ENCODE measurements at places on chromosomes 6 and 20.

- DNase-seq: no peak
These were observed 54.8 kb downstream of the NFATC2 start for GRCh38 chr20:51487565-51488268.

DNA sequence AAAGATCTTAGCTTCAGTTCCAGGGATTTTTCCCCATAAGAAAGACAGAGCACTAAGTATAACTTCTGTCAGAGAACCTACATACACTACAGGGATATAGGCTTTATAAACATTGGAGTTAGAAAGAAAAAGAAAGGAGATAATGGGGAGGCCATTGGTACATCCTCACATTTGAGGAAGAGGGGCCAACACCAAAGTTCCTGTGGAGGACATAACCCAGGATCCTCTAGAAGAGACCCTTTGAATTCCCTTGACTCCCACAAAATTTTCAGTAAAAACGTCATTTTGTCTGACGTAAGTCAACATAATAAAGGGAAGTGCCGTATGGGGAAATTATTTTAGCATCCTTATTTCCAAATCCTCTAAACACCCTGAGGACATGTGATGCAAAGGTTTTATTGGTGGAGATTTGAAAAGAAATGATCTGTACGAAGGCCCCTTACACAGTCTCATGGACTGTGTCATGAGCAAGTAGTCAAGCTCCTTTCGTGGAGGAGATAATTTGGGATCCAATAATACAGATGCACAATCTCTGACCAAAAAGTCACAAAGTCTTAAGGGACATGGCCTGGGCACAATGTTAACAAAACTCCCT, 33.2 kb downstream of the HLA-DRA start:
- no peak for DNase-seq

- no peak for DNase-seq
These were observed 1.7 kb upstream of the ZMYND8 start for GRCh38 chr20:47358039-47358671.

GRCh38 chr20:45358282-45359068, 4.5 kb upstream of the SYS1 start:
- no peak for DNase-seq

- DNase-seq: peak; percentile 1
These were observed 368.5 kb downstream of the TBC1D32 start for GRCh38 chr6:120965814-120966213.

- DNase-seq: no peak
These were observed 14.9 kb upstream of the MATN4 start for GRCh38 chr20:45322952-45323383.

DNA sequence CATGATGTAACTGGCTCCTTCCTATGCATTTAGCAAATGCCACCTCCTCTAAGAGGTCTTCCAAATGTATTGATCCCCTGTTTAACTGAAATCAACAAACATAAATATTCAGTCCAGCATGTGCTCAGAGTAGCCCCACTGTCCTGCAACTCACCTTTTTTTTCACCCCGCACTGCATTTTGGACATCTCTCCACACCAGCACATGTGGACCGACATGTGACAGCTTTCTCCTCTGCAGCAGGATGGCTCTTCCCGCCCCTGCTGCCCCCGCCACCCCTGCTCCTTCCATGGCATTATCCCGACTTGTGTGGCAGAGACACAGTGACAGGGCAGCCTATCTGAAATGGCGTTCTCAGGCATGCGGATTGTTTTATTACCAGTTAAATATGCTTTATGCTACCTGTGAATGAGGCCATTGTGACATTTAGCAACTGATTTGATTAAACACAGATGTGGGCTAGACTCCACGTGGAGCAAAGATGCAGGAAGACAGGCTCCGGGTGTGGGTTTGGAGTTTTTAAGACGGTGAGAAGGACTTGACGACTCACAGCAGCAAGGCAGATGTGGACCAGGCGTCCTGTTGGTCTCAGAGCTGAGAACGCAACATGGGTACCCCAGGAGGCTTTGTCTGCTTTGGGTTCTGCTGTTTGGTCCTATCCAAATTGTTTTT, 161.2 kb downstream of the EYA2 start:
- no peak for DNase-seq

Measured in activated CD4-positive, alpha-beta T cell treated with anti-CD3 and anti-CD28 coated beads, Interleukin-2, Interleukin-6, amounts not matched to agents 100 ng/mL and 50 ng/mL, durations not matched to agents 16 hours and 8 hours (primary cell).